ENCODE measurements at places on chromosomes 12 and 14. TPM values are rescaled to one million over a fixed set of nuclear protein-coding genes. Genes with fewer than 3 reads are reported as not detected.

Gene ERP27
- total RNA-seq, result not detected

Gene SIX6
- not detected for total RNA-seq

Gene KRT3
- not detected for total RNA-seq

Gene CCDC177
- not detected for total RNA-seq

Gene SART3
- 39.8 TPM for total RNA-seq

Gene MTA1
- 60.4 TPM for total RNA-seq

Gene FGF23
- not detected for total RNA-seq

Gene TECPR2
- total RNA-seq, result 13.3 TPM

Gene NIN
- 40.2 TPM for total RNA-seq

Gene AICDA
- total RNA-seq, result not detected

Gene CLEC2B
- 11.5 TPM for total RNA-seq

- DNase-seq, result peak; percentile 65
Observed at GRCh38 chr14:23183479-23183878, at the start of gene SLC7A8. TSS of gene SLC7A8 (minus strand) at chr14:23183660. CDS start at chr14:23182914, 746 bp downstream.

DNA sequence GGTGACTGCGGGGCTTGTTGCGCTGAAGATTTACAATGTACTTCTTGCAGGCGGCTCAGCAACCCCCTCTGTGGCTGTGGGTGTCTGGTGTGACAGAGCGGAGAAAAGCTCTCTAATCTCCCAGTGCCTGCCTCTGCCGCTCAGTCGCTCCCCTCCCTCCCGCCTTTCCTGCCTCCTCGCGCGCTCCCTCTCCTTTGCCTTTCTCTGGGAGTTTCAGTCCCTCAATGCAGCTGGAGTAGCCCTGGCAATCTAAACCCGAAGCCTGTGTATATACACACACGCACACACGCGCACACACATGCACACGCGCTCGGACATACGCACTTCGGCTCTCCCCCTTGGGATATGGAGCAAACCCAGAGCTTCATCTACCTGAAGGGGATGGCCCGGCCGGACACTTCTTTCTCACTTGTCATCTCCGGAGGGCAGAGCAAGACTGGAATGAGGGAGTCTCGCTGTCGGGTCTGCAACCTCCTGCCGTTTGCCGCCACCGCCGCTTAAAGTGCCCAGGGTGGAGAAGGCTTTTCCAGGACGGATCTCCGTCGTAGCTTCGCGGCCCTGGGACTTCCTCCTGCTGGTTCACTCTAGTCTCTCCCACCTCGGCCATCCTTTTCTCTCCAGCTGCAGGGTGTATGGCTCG is 599 bp upstream of the TRHDE start:
- DNase-seq, result peak; percentile 86

- no peak for DNase-seq
Observed at GRCh38 chr12:108855284-108856169, 1.9 kb downstream of the SSH1 start.

DNA sequence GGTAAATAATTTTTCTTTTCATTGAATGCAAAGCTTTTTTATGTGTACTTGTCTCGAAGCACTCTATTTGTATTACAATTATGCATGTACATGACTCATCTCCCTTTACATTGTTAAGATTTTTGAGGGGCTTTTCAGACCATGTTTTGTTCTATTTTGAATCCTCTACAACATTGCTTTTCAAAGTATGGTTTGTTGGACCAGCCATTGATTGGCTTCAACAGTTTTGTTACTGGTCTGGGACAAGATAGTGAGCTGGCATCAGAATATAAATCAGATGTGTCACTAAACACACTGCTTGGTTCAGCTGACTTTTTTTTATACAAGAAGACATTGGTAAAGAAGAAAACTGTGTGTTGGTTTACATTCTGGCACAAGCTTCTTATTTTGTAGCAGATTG is 122.3 kb downstream of the MON2 start:
- DNase-seq, result peak; percentile 5

- no peak for DNase-seq
Observed at GRCh38 chr12:124614512-124615292, 47.3 kb upstream of the NCOR2 start.

GRCh38 chr12:49946086-49946485 is 4.5 kb upstream of the AQP2 start:
- DNase-seq, result no peak

DNA sequence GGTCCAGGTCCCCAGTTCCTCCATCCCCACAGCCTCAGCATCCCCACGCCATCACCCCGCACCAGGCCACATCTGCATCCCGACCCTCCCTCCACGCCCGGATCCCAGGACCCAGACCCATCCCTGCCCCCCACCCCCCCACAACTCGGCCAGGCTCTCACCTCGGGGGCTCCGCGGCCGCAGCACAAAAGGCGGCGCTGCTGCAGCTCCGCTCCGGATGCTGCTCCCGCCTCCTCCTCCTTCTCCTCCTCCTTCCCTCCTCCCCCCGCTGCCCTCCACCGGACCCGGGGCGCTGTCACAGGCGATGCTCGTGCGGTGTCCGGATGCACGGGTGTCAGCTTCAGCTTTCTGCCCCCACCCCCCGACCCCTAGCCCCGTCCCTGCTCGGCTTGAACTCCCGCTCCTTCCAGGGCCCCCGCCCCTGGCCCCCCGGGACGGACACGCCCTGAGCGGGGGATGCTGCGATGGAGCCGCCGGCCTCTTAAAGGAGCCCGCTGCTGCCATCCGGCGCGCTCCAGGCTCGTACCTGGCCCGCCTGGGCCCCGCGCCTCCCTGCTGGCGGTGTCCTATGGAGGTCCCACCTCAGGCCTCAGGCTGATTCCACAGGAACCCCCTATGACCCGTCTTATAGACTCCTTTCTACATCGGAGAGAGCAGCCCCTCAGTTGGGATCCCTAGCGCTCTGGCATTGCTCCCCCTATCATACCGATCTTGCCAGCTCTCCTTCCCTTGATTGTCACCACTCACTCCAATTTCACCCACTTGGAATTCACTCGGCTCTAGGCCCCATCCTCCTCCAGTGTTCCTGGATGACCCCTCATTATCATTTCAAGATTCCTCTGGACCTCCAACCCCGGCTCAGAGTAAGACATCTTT is at the start of gene MAP3K12:
TSS of gene MAP3K12 (minus strand) at position 193 of the 876 bp plus-strand sequence. CDS start 12,067 bp downstream, outside the sequence.
- DNase-seq, result peak; percentile 87

DNA sequence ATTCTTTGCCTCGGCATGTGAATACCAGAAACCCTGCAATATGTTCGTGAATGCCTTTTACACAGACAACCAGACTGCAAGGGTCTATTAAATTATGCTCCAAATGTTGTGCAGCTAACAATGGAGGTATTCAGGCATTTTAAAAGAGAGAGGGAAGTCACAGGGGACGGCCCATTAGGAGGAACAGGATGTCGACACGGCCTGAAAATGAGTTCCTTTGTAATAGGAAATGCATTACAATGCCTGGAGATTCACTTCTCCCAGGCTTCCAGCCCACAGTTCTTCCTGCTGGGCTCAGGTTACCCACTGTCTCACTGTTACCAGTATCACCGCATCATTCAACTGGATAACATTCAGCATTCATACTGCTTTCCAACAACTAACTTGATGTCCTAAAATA is 2.5 kb downstream of the DUSP6 start:
- peak; percentile 91 for DNase-seq

GRCh38 chr12:120992989-120993388 is 14.6 kb downstream of the HNF1A start:
- DNase-seq, result no peak

DNA sequence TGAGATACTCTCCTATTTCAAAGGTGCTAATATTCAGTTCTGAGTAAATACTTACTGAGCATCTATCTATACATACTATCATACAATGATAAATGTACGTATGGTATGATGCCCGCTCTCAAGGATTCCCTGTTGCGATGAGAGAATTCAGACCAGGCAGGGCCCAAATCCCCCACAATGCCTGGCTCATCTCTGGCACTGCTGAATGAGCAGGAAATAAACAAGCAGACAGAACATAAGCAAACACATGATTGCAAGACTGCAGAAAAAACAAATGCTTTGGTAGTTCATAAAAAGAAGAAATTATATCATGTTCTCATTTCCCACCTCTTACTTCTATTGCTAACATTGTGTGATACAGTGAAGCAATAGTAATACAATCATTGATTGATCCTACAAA is 77.2 kb upstream of the DUSP6 start:
- no peak for DNase-seq

GRCh38 chr14:54621686-54622085 is 54.8 kb downstream of the SAMD4A start:
- peak; percentile 69 for DNase-seq

DNA sequence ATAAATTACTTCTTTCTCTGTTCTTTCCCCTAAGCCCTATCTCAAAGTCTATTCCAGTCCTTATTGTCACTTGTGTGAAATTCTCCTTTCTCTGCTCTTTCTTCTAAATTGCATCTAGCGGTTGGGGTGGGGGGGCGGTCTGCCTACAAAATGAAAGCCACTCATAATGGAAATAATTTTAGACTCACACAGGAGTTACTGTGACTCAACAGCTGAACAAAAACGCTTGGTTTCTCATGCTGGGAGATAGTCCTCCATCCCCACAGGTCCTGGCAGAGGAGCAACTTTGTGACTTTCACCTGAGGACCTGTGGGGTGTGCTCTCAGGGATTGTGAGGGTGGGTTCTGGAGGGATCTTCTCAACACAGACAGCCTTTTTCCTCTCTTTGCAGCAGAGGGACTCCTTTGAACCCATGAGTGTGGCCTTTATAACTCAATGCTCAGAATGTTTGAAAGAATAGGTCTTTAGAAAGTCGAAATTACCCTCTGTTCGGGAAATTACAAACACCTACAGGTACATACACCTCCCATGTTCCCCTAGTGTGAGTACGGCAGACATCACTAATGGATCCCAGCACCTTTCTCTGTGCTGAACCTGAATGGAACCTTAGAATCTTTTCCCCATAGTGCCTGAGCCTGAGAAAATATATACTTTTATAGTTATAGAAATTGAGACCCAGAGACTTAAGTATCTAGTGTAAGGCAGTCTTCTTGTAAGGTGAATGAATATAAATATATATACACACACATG is 109.7 kb downstream of the CHST11 start:
- no peak for DNase-seq

GRCh38 chr14:57834001-57834598 is 31.8 kb downstream of the SLC35F4 start:
- no peak for DNase-seq

- DNase-seq, result no peak
Observed at GRCh38 chr14:70468731-70469130, 16.8 kb downstream of the ADAM21 start.

GRCh38 chr14:24838945-24839616 is 205.1 kb upstream of the GZMB start:
- no peak for DNase-seq

DNA sequence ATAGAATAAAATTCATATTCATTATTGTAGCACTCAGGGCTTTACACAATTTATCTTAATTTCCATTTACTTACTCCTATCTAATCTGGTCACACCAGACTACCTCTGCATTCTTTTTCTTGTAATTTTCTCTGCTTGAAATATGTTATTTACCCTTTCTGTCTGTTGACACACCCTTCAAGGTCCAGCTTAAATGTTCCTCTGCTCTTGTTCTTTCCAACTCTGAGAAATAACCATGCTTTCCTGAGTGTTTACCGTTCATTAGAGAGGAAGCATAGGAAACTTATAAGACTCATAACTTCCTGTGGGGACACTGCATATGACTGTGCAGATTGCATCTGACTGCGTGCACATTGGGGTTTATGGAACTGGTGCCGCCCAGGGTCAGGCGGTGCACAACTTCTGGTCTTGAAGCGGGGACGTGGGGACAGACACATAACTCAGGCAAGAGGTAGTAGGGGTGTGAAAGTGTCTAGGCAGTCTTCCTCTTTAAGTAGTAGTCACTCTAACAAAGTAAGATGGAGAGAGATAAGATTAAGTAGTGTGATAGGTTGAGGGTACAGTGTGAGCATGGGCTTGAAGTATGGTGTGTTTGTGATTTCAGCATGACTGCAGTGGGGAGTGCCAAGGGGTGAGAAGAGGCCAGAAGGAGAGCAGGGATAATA is 42.6 kb upstream of the FOXJ2 start:
- no peak for DNase-seq

- peak; percentile 44 for DNase-seq
Observed at GRCh38 chr14:37051153-37051552, 121.3 kb downstream of the SLC25A21 start.

- DNase-seq, result no peak
Observed at GRCh38 chr14:64500088-64500487, 3.5 kb downstream of the ZBTB25 start.

DNA sequence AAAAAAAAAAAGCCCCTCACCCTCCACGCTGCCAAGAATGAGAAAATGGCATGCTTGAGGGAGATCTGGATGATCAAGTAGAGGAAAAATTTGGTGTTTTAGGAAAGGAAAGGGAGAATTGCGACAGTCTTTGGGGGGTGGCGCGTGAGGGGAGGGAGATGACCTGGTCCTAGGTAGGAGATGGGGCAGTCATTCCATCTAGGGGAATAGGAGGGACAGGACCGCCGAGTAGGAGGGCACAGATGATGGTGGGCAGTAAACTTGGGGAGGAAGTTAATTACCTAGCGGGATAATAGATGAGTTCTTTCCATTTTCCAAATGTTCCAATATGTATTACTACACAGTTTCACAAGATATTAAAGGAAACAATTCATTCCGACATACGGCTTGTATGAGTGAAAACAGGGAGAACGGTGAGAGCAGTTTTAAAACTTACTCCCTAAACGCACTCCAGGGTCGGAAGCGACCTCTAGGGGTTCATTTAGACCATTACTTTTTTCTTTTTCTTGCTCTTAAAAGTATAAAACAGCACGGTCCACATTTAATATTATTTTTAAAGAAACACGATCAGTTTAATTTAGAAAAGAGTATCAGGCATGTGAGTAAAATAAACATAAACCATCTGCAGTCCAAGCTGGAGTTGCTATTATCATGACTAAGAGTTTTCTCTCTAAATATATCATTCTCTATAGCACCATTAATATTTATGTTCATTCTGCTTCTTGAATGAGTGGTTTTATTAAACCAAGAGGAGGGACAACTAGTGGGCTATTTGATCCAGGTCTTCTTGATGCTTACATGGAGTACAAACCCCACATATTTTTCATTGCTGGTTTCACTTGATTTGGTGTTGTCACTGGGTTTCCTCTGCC is 3.0 kb upstream of the FNTB start:
- DNase-seq, result no peak

- DNase-seq, result no peak
Observed at GRCh38 chr14:67187826-67188225, 1.4 kb upstream of the GARIN2 start.
